ENCODE measurements at places on chromosomes 1 and 21.

DNA sequence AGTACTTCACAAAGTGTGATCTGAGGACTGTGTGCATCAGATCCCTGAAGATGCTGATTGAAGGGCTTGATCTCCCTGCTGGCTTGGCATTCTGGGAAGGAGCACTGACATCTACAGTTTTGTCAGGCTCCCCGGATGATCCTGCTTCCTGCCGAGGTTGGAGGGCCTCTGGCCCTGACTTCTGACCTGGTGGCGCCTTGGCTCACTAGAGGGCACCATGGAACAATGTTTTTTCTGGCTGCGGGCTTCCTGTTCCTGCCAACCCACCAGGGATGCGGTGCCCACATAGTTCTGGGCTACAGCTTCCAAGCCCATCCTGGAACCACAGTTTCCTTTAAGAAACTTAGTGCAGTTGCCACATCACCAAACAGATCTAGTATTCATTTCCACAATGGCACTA is 38.8 kb upstream of the RASAL2 start:
- DNase-seq = no peak

DNA sequence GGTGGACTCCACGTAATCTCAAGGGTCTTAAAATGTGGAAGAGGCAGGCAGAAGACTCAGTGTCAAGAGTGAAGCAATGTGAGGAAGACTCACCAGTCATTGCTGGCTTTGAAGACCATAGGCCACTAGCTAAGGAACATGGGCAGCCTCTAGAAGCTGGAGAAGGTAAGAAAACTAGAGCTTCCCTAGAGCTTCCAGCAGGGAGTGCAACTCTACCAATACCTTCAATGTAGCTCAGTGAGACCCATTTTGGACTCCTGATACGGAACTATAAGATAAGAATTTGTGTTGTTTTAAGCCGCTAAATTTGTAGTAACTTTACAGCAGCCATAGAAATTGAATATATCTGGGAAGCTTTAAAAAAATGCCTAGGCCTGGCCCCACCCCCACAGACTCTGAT is 18.9 kb downstream of the METTL13 start:
- no peak for DNase-seq

GRCh38 chr1:58883037-58883887 is 99.4 kb upstream of the JUN start:
- no peak for DNase-seq

GRCh38 chr1:63713627-63714481 is 60.0 kb upstream of the ROR1 start:
- DNase-seq = no peak

GRCh38 chr1:79353224-79353623 is 346.7 kb upstream of the ADGRL4 start:
- no peak for DNase-seq

GRCh38 chr1:46451948-46452930 is 37.4 kb upstream of the DMBX1 start:
- DNase-seq = no peak

- DNase-seq = no peak
Measured at GRCh38 chr1:69269491-69269890, 298.2 kb upstream of the LRRC7 start.

GRCh38 chr1:2159124-2159523 is 35.4 kb downstream of the FAAP20 start:
- no peak for DNase-seq

DNA sequence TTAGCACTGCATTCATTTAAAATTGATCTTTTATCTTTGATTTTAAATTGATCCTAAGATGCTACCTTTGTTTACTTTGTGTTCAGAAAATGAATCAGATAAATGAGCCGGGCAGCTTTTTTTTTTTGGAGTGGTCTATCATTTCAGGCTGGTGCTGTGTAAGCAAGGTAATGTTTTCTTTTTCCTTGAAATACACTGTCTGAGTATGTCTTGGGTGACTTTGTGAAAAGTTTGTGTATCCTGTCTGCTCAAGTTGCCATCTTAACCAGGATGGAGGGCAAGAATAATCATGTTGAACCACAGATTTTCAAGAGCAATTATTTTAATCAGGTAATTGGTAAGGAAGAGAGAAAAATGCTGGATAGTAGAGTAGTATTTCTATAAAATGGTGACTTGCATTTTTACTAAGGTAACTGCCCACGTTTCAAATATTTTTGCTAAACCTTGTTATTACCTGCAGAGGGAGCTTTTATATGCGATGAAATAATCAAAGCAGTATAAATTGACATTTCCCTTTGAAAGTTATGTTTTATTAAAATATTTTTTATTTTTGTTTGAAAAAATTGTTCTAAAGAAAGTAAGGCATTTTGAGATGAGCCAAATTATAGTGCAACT is 11.1 kb downstream of the ADGRL2 start:
- DNase-seq = no peak

DNA sequence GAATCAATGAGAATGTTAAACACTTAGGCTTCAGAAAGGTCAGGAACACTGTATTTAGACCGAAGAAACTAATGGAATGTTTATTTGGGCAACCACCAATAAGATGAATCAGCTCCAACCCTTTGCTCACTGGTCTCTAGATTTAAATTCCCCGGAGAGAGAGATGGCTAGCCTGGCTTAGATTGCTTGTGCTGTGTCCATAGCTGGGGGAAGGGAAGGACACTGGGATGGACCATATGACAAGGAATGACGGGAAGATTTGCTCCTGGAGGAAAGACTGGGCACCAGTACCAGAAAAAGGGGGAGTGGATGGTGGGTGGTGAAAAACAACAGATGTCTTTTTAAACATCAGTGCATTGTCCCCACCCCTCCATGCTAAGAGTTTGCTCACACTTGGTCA is 426.6 kb downstream of the DUSP10 start:
- no peak for DNase-seq

- DNase-seq = no peak
Measured at GRCh38 chr1:46488343-46489168, 1.1 kb upstream of the DMBX1 start.

GRCh38 chr1:95554408-95554807 is 320.4 kb downstream of the RWDD3 start:
- no peak for DNase-seq

GRCh38 chr1:86993269-86993985 is 79.0 kb downstream of the HS2ST1 start:
- no peak for DNase-seq

DNA sequence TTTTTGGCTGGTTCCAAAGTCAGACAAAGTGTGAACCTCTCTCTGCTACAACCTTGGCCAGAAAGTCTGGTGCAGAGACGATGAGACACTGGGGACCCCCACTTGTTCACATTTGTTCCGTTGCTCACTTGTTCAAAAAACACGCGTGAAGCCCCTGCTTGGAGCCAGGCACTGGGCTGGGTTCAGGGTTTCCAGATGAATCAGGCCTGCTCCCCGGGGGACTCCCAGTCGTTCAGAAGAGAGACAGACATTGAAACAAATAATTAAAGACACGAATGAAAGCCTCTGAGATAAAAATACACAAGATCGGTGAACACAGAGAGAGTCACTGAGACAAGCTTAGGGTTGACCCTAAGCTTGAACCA is 101.5 kb upstream of the RUNX3 start:
- DNase-seq = peak; percentile 67

DNA sequence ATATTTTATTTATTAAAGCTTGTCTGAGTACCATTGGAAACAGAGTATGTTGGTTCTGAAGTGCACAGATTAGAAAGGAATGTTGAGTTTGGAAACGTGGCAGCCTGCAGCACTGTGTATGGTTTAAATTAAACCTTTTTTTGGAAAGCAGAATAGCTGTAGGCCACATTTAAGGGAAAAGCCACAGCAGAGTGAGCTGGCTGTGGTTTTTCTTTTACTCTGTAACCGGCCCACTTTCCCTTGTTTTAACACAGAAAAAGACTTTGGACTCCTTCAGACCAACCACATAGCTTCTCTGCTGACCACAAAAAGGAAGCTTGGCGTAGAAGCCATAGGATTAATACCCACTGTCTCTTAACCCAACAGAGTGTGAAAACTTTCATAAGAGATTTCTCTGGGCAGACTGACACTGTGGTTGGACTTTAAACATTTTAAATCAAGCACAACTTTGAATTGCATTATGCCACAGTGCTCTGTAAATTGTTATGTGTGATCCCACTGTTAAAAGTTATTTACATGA is 75.2 kb downstream of the NFIA start:
- no peak for DNase-seq

GRCh38 chr1:235920596-235921375 is 54.1 kb upstream of the LYST start:
- no peak for DNase-seq

- DNase-seq = peak; percentile 83
Measured at GRCh38 chr1:2199042-2199810, 4.7 kb upstream of the FAAP20 start.

- DNase-seq = peak; percentile 22
Measured at GRCh38 chr21:43921571-43921978, 56.6 kb downstream of the AGPAT3 start.

- no peak for DNase-seq
Measured at GRCh38 chr21:26447932-26448475, 125.1 kb downstream of the CYYR1 start.

GRCh38 chr1:61300899-61301298 is 218.5 kb downstream of the NFIA start:
- DNase-seq = no peak

- DNase-seq = no peak
Measured at GRCh38 chr1:58409336-58409735, 137.2 kb downstream of the OMA1 start.

- no peak for DNase-seq
Measured at GRCh38 chr1:101301446-101302057, 64.7 kb downstream of the S1PR1 start.

DNA sequence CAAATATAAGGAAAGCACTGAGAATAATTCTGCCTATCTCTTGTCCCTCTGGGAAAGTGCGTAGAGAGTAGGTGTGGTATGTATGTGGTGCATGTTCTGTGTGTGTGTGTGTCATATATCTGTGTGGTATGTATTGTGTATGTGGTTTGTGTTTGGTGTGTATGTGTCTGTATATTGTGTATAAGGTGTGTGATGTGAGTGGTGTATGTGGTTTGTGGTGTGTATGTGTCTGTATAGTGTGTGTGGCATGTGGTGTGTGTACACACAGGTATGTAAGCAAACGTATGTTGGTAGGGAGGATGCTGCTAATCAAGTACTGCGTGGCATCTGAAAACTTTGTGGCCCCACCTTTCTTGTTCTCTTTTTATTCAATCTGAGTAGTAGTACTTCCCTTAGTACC is 68.3 kb upstream of the LAX1 start:
- DNase-seq = no peak
